Activated T-cell treated with anti-CD3 and anti-CD28 coated beads for 24 hours (primary cell): ENCODE measurements at places on chromosomes 6 and 20.

GRCh38 chr20:507006-507758 lies 36.4 kb downstream of the CSNK2A1 start:
- DNase-seq, result no peak

DNA sequence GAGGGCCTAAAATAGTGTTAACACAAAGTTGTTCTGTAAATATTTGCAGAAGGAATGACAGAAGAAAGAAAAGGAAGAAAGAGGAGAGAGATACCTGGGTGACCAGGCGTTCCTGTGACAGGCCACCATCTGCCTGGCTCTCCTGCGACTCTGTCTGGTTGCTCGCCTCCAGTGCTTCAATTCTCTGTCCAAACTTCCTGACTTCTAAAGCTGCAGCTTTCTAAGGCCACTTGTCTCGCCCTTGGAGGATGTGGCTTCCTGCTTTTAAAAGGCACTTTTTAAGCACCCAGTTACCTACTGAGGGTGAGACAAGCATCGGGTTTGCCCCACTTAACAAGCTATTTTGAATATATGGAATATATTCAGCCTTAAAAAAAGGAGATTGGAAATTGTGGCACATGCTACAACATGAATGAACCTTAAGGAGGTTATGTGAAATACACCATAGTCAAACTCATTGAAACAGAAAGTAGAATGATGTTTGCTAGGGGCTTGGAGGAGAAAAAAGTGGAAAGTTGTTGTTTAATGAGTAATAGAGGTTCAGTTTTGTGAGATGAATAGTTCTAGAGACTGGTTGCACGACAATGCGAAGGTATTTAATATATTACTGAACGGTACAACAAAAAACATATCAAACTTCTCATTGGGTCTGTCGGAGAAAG lies 32.8 kb downstream of the VIP start:
- DNase-seq, result no peak

DNA sequence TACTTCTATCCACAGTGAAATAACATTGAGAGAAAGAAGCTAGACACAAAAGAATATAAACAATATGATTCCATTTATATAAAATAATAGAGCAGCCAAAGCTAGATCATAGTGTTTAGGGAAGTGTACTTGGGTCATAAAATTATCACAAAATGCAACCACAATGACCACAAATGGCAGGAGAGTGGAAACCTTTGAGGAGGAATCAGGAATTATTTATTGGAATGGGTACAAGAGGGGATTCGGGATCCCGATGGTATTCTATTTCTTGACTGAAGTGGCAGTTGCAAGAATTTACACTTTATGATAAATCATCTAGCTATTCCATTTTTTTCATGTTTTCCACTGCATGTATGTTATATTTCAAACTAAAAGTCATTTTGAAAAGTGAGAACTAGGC lies 76.1 kb downstream of the IPCEF1 start:
- no peak for DNase-seq

DNA sequence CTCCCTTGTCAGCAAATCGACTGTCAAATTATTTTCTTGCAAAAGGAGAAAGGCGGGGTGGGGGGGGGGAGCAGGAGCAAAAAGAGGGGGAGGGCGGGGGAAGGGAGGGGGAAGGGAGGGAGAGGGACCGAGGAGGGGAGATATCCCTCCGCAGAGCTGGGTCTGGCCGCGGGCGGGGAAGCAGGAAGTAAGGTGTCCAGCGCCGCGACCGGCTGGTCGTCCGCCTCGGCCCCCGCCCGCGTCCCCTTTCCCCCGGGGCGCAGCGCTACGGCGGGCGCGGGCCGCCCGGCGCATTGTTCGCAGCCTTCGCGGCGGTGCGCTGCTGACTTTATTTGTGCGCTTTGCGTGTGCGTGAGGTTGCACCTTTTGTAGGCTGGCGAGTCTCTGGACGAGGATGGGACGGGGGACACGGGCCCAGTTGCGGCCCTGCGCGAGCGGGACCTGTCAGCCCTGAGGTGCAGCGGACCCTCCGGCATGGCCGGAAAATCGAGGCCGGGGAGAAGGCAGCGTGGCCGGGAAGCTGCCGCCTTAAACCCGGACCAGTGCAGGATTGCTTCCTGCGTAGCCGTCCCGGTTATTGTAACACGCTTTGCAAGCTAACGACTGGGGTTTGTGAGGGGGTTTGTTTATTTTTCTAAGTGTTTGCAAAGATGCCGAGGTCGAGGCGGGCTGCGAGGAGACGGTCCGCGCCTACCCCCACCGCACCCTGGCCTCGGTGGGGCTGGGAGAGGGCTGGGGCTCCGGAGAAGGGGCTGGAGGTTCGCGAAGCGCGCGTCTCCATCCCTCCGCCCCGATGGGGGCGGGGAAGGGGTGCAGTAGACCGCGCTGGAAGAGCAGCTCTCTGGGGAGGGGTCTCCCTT lies 675 bp upstream of the TRERF1 start:
- peak; percentile 36 for DNase-seq

GRCh38 chr6:118504611-118505010 lies 43.5 kb upstream of the PLN start:
- no peak for DNase-seq

- no peak for DNase-seq
These were observed 17.0 kb upstream of the CST3 start for GRCh38 chr20:23654717-23655116.

DNA sequence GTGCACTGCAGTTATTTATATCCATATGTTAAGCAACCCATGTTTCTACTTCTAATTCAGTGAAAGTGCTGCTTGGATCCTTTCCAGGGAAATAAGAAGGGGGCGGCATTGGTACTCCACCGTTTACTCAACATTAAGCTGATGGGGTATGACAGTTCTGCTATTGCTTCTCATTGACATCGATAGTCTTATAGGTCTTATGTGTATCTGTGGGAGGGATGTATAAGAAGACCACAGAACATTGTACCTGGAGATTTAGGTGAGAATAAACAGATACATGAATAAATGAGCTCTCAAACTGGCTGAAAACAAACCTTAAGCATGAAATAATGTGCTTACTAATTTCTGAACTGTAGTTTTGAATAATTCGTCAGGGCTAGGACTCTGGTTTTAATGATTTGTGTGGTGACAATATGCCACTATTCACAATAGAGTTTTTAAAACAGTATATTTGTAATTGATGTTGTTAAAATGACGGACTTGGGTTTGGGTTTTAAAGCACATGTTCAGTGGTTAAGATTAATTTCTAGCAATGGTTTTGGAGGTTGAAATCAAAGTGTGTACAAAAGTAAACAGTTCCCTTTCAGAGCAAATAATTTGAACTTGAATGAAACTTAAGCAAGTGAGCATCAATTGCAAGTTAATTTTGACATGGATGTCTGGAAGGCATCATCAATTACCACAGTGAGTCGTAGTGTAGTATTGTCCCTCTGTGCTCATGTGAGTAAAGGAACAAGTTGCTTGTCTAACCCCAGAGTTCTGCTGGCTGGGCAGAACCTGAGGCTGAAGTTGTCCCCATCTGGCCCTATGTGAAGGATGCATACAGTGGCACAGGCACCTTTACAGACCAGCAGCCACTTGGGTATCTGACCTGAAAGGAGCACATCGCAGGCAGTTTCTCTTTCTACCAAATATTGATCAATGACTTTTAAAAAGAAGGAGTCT lies 84.7 kb upstream of the SUPT3H start:
- no peak for DNase-seq

DNA sequence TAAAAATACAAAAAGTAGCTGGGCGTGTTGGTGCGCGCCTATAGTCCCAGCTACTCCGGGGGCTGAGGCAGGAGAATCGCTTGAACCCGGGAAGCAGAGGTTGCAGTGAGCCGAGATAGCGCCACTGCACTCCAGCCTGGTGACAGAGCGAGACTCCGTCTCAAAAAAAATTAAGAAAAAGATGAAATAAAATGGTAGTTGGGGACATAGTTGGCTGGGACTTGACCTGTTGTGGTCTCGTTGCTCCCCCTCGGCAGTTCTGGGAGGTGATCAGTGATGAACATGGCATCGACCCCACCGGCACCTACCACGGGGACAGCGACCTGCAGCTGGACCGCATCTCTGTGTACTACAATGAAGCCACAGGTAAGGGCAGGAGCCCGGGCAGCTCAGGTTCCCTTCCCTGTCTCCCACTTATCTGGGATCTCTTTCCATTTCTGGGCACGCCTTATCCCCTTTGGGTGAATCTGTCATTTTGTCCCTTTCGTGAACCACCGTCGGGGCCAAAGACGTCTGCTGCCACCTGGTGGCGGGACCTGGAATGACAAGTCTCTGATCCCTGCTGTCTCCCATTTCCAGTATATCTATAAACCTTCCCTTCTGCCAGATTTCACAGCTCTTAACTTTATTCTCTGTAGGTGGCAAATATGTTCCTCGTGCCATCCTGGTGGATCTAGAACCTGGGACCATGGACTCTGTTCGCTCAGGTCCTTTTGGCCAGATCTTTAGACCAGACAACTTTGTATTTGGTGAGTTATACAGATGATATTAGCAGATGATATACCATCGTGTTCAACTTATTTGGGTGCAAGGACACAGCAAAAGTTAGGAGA lies 2.3 kb downstream of the TUBB start:
- DNase-seq, result peak; percentile 81

DNA sequence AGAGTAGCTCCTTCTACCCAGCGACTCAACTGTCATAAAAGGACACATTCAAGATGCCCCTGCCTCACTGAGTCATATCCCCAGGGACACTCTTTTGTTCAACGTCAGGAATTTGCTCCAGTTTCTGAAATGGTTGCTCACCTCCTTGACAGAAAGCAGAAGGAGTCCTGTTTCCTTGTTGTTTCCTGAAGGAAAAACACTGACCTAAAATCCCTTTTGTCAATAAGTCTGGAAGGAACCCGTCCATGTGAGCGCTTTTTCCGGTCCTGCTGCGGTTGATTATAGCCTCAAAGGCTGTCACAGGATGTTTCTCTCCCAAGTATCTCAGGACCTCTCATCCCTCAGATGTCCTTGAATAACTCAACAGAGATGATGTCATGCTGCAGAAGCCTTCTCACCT lies 113.6 kb upstream of the PLEKHG1 start:
- DNase-seq, result no peak

DNA sequence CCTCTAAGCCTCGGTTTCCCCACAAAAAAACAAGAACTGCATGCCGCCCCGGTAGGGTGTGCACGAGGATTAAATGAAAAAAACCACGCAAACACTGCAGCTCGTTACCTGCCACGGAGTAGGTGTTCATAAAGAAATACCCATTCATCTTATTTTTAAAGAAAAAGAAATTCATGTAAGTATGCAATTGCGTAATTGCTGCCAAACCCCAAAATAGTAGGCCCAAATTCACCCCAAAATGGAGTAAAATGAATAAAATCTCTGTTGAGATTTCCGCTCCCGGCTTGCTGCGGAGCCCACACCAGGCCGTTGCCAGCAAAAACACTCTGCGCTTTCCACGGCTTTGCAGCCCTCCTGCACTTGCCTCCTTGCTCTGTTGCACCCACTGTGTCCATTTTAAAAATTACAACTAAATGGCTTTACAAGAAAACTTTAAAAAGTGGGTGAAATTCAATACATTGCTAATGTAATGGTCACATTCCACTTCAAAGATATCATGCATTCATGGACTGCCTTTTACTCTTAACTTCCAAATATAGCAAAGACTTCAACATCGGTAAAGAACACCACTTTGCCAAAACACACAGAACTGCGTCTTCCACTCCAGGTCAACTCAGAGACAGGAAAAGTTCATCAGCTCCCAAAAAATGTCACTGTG lies 125.0 kb downstream of the ZMYND8 start:
- no peak for DNase-seq

DNA sequence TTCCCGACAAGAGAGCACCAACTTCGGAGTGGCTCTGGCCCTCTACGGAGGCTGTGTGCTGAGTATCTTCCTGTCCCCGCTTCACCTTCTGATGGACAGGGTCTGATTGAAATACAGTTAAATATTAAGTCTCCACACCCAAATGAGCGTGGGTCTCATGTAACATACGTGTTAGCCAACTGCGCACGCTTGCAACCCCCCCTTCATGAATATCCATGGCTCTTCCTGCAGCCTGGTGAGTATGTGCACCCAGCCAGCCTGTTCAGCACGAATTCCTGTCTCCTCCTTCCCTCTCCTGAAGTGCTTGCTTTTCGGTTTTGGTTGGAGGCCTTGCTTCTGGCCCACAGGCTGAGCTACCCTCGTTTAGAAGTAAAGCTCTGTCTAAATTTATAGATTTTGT lies 102.9 kb upstream of the FRMD1 start:
- DNase-seq, result no peak

- no peak for DNase-seq
These were observed 4.4 kb upstream of the MYLIP start for GRCh38 chr6:16124198-16125180.
